Renal cortical epithelial cell (primary cell): ENCODE measurements at places on chromosomes 11 and 22. TPM values are rescaled to one million over a fixed set of nuclear protein-coding genes. Genes with fewer than 3 reads are reported as not detected.

Gene MFRP
- total RNA-seq, result not detected in 2 replicates

Gene SUSD2
- 0.10 TPM in 1 of 2 replicates, not detected in the other for total RNA-seq

Gene B4GALNT4
- total RNA-seq, result 4.0 and 4.5 TPM in 2 replicates

Gene SESN3
- total RNA-seq, result 3.6 and 26.0 TPM in 2 replicates

Gene IL18BP
- 1.6 and 4.8 TPM in 2 replicates for total RNA-seq

Gene PITPNM1
- total RNA-seq, result 46.9 and 151 TPM in 2 replicates

Gene RASSF10
- total RNA-seq, result 2.6 and 13.2 TPM in 2 replicates

Gene GAS2
- total RNA-seq, result 1.0 and 4.4 TPM in 2 replicates

Gene OR51D1
- not detected in 2 replicates for total RNA-seq

Gene CDC42BPG
- 8.7 and 9.4 TPM in 2 replicates for total RNA-seq

Gene OR2AG2
- total RNA-seq, result 0.25 and 0.35 TPM in 2 replicates

Gene CST6
- 2.3 and 140 TPM in 2 replicates for total RNA-seq
